Immature natural killer cell (primary cell): ENCODE measurements at places on chromosomes 12 and 14.

- DNase-seq = no peak
Observed at GRCh38 chr12:80041071-80041470, 58.3 kb upstream of the OTOGL start.

DNA sequence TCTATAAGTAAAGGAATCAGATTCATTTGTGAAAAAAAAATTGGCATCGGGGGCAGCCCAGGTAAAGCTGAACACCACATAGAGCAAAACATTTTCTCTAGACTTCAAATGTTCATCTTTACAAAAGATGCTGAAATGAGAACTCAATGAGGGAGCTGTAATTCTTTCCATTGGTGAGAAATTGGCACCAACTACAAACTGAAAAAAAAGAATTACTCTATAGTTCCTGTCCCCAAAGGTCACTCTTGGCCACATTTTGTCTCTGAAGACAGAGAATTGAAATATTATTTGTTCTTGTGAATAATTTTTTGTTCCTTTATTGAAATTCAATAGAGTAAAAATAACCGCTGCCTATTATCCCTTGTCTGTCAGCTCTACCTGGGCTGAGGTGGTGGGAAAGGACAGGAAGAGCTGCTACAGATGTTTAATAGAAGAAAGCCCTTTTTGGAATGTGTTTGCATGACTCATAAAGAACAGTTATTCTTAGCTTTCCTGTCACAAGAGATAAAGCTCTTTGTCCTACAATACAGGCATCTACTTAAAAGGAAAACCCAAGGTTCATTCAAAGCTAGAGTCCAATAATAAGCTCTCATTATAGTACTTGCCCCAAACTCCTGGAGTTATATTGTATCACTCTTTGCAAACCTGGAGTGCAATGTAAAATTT, 380.1 kb upstream of the KITLG start:
- DNase-seq = no peak

DNA sequence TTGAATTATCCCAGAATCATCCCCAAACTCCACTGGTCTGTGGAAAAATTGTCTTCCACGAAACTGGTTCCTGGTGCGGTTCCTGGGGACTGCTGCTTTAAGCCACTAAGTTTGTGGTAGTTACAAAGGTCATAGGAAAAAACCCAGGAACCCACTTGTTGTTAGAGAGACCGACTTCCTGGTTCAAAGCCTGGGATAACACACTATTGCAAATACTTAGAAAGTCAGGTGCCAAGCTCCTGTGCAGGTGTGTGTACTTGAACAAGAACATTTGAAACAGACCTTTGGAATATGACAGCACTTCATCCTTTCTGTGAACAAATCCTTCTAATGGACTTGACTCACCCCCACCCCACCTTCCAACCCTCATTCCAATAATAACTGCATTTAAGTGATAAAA, 519.6 kb downstream of the GLT1D1 start:
- no peak for DNase-seq

DNA sequence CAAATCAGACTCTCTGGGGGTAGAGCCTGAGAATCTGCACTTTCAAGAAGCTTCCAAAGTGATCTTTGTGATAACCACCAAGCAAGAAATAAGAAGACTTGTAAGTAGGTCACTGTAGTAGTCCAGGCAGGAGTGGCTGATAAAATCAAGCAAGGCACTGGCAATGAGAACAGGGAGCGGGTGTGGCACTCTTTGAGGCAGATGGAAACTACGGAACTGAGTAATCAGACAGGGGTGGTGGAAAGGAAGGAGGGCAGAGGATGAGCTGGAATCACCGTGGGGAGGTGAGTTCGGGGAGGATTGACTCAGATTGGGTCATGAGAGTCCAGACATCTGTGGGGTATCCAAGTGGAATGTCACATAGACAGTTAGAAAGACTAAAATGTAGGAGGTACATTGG, 44.4 kb upstream of the PLXNC1 start:
- DNase-seq = no peak

DNA sequence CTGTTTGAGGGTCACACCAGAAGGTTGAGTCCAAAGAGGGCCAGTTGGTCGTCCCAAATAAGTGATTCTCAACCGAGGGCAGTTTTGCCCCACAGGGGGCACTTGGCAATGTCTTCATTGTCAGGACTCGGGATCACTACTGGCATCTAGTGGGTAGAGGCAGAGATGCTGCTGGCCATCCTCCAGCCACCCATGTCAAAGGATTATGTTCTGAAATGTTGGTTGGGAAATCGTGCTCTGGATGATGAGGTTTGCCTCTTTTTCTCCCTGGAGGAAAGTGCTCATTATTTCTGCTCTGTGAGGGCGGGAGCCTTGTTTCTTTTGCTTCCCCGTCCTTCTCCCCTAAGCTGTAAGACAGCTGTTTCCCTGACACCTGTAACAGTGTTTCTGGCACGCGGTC, 3.6 kb downstream of the ZNF839 start:
- no peak for DNase-seq

- no peak for DNase-seq
Observed at GRCh38 chr14:102226356-102227125, 78.4 kb downstream of the MOK start.

- DNase-seq = no peak
Observed at GRCh38 chr14:57746563-57746962, 119.3 kb downstream of the SLC35F4 start.
